ENCODE measurements at places on chromosomes 2 and 18. TPM values are rescaled to one million over a fixed set of nuclear protein-coding genes. Genes with fewer than 3 reads are reported as not detected.

ERFE gene
- not detected for total RNA-seq

CDKL4 gene
- total RNA-seq, result 0.33 TPM

GPBAR1 gene
- total RNA-seq, result 5.2 TPM

ANKRD29 gene
- 13.8 TPM for total RNA-seq

DSC2 gene
- 8.0 TPM for total RNA-seq

LHCGR gene
- 0.29 TPM for total RNA-seq

RGPD4 gene
- not detected for total RNA-seq

MREG gene
- 16.1 TPM for total RNA-seq

FBXO36 gene
- 3.3 TPM for total RNA-seq

NTSR2 gene
- total RNA-seq, result not detected

PSMA8 gene
- not detected for total RNA-seq

AOX1 gene
- total RNA-seq, result 100.0 TPM

TP53I3 gene
- total RNA-seq, result 19.2 TPM

FBXO48 gene
- total RNA-seq, result 1.1 TPM

ANKRD62 gene
- not detected for total RNA-seq

PMS1 gene
- total RNA-seq, result 18.1 TPM

C2orf78 gene
- not detected for total RNA-seq
